ENCODE measurements at places on chromosomes 5 and 9.
A peak's percentile ranks its signal among the peaks of the same experiment; 100 is the strongest.

- DNase-seq = no peak
These were observed 77.4 kb downstream of the C7 start for GRCh38 chr5:40986666-40987065.

- DNase-seq = no peak
These were observed 904 bp downstream of the RPL12 start for GRCh38 chr9:127450243-127450760.

DNA sequence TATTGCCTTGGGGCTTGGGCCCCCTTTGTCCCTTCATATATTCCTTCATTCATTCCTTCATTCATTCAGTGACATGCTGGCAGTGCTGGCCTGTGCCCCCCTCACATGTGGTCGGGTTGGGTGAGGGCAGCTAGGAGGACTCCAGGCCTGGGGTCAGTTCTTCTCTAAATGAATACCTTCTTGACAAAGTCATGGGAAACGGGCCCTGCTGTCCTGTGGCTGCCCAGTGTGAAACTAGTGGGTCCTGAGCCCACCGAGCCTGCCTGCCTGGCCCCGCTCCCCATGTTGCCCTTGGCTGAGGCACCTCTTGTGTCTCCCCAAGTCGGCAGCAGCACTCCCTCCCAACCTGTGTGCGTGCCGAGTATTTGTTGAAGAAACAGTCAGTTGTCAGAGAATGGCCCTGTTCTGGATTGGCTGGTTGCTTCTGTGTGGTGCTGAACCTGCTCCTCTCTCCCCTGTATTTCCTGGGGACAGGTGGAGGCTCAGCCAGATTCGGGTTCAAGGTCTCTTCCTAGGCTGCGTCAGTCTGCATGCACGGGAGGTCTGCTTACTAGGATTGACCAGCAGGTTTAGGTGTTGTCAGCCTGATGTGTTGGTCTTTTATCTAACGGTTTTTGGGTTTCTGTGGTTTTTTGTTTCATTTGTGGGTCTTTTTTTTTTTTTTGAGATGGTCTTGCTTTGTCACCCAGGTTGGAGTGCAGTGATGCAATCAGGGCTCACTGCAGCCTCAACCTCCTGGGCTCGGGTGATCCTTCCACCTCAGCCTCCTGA, 3.0 kb upstream of the CEL start:
- no peak for DNase-seq

DNA sequence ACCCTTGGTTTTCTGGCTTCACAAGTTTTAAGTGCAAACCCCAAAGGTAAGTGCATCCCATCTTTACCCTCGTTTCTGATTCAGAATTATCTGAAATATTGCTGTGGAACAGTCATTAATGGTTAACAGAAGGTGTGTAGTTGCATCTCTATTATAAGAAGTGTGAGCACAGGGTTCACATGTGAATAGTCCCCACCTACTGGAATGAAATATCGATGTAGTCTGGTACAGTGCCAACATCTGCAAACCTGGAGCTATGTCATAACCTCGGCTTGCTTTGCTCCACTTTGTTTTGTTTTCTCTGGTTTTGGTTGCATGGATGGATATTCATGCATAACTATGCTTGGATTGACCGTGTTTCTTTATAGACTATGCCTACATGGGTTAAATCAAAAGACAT, 12.6 kb downstream of the HTR4 start:
- no peak for DNase-seq

GRCh38 chr5:88883836-88884607, 1.0 kb upstream of the MEF2C start:
- peak; percentile 53 for DNase-seq

DNA sequence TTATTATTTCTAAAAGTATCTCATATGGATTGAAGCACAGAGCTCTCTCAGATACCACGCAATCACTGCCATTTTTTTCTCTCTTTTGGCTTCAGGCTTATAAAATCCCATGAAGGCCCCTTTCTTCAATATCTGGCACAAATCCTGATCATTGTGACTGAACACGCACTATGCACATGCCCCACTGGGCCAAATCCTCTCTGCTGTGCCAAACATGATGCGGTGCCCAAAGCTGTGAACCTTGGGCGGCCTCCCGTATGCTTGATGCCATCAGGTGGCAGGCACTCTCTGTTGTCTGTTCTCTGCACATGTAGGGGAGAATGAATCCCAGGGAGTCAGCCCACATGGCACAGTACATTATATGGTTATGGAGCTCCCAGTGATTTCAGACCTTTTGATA, 375.0 kb upstream of the RGMB start:
- DNase-seq = peak; percentile 15

- no peak for DNase-seq
These were observed at the start of gene N4BP3 for GRCh38 chr5:178113141-178113787. Gene N4BP3, plus strand, starts transcription at chr5:178113532. Its CDS starts 6,052 bp downstream, at chr5:178119584.

GRCh38 chr5:20601678-20602100, 613.7 kb upstream of the CDH18 start:
- DNase-seq = no peak

GRCh38 chr9:87008667-87009066, 61.4 kb upstream of the GAS1 start:
- no peak for DNase-seq

- DNase-seq = no peak
These were observed 22.9 kb upstream of the ROPN1L start for GRCh38 chr5:10418654-10419345.

GRCh38 chr9:111481885-111482636, 2.1 kb downstream of the ECPAS start:
- no peak for DNase-seq

DNA sequence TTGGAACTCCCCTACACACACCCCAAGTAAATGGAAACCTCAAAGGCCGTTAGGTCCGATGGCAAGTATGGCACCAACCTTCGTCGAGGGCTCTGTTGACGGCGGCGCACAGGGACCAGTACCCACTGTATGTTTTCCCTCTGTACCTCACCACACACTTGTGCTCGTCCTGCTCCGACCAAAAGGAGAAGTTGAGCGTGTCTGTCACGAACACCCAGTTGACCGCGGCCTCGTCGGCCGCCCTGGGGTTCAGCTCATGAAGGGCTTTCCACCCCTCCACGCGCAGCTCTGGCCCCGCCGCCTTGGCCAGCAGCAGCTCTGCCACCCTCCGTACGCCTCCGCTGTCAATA, 24.0 kb downstream of the HNRNPK start:
- DNase-seq = no peak

GRCh38 chr5:83554686-83555085, 83.1 kb downstream of the VCAN start:
- DNase-seq = no peak

GRCh38 chr5:172541099-172541772, 86.9 kb upstream of the SH3PXD2B start:
- no peak for DNase-seq

DNA sequence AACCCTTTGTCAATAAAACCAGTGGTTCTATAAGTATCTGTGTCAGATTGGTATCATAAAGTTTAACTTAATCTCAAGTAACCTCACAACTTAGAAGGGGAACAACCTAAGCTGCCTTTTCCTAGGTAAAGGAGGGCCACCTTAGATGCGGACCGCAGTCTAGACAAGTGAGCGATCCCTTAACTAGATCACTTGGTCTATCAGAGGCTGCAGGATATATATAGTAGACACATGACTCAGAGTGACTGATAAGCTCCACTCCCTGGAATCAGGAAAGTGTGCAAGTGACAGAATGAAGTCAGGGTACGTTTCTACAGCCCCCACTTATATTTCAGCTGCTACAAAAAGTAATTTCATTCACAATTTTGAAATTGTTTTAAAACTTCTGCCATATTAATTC, 7.4 kb downstream of the REEP5 start:
- no peak for DNase-seq

- no peak for DNase-seq
These were observed 18.9 kb upstream of the TMEM250 start for GRCh38 chr9:136137321-136138265.

- DNase-seq = no peak
These were observed 46.8 kb upstream of the ANKRD55 start for GRCh38 chr5:56279979-56280378.

DNA sequence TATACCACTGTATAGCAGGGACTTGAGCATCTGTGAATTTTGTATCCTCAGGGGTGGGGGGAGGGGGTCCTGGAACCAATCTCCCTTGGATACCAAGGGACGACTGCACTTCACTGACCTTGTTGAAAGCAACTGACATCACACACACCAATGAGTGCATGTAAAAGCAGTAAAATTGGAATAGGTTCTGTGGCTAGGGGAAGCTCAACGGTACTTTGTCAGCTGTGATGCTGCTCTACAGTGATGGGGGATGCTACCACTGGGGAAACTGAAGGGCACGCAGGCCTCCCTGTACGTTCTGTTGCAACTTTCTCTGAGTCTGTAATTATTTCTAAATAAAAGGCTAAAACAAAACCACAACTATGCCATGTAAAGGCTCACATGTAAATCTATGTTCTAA, 47.0 kb upstream of the RETREG1 start:
- no peak for DNase-seq

DNA sequence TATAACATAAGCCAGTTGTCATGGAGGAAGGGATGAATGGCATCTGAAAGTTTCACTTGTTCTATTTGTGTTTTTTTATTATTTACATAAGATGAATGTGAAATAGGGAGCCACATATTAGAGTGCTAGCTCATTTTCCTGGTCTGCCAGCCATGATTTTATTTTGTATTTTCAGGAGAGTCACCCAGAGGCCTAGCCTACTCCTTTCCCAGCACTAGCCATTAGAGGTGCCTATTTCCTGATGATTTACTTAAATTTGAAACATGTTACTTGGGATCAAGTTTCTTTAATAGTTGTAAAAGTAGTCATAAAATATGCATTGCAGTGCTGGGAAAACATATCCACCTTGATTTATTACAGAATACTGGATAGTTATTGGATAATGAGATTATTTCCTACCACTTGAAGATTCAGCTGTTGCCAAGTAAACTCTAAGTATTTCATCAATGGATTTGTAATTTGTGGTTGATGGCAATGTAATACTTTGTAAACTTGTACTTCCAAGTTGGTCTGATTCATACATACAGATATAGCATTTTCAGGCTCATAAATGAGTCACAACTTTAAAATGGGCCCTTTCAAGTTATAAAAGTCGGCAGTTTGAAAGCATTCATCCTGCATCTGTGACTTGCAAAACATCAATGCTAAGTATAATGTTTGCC, 50.8 kb downstream of the KCNN2 start:
- DNase-seq = no peak

GRCh38 chr5:82360022-82360421, 81.9 kb upstream of the RPS23 start:
- DNase-seq = no peak

DNA sequence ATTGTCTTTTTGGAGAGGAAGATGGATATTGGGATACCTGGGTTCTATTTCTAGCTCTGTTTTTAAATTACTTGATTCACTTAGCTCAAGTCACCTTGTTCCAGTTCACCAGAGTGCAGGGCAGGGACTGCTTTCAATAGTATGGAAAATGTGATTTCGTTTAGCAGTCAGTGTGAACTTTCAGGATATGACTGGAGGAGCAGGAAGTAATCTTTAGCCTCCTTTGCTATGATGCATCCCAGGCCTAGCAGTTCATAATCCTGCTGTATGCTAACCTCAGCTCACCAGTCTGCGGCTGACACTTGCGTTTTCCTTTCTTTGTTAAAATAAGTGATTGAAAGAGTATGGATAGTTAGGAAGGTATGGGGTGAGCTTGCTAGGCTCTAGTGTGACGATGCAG, 169.7 kb downstream of the ARHGAP26 start:
- DNase-seq = no peak

GRCh38 chr9:214648-215493, at the start of gene DOCK8:
Gene DOCK8, plus strand, starts transcription at chr9:214865. Its CDS starts 112 bp downstream, at chr9:214977.
- no peak for DNase-seq

DNA sequence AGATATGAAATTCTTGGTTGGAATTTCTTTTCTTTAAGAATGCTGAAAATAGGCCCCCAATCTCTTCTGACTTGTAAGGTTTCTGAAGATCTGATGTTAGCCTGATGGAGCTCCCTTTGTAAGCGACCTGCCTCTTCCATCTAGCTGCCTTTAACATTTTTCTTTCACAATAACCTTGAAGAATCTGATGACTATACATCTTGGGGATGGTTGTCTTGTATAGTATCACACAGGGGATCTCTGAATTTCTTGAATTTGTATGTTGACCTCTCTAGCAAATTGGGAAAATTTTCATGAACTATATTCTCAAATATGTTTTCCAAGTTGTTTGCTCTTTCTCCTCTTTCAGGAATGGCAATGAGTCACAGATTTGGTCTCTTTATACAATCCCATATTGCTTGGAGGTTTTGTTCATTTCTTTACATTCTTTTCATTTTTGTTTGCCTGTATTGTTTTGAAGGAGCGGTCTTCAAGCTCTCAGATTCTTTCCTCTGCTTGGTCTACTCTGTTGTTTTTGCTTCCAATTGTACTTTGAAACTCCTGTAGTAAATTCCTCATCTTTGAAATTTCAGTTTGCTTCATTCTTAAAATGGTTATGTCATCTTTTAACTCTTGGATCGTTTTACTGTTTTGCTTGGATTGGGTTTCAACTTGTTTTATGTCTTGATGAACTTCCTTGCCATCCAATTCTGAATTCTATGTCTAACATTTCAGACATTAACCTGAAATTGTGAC, 245.2 kb upstream of the TARS1 start:
- no peak for DNase-seq

GRCh38 chr9:129595311-129595741, 25.6 kb downstream of the C9orf50 start:
- no peak for DNase-seq

- DNase-seq = peak; percentile 28
These were observed 26.3 kb downstream of the ACSL6 start for GRCh38 chr5:131984956-131985665.

GRCh38 chr5:38607930-38608564, 51.6 kb upstream of the LIFR start:
- no peak for DNase-seq

GRCh38 chr5:98905857-98906688, 22.7 kb downstream of the CHD1 start:
- no peak for DNase-seq

DNA sequence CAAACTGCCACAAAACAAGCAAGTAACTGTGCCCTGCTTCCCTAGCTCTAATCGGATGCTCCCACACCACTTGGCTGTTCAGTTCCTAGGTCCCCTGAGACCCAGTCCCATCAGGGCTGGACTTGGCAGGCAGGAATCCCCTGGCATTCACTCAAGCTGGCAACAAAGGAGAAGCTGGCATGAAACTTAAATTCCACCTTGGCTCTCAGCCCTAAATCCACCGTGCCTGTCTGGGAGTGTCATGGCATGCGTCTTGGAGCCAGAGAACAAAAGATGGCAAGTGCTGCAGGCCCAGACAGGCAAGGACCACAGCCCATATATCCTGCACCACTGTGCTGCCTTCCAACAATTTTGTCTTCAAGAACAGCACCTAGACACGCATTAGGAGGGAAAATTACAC, 38.2 kb downstream of the ETF1 start:
- DNase-seq = no peak

All from caudate nucleus (tissue), 63 donors.